Nucleus accumbens (tissue), 56 donors: ENCODE measurements at places on chromosomes 13 and 19.

DNA sequence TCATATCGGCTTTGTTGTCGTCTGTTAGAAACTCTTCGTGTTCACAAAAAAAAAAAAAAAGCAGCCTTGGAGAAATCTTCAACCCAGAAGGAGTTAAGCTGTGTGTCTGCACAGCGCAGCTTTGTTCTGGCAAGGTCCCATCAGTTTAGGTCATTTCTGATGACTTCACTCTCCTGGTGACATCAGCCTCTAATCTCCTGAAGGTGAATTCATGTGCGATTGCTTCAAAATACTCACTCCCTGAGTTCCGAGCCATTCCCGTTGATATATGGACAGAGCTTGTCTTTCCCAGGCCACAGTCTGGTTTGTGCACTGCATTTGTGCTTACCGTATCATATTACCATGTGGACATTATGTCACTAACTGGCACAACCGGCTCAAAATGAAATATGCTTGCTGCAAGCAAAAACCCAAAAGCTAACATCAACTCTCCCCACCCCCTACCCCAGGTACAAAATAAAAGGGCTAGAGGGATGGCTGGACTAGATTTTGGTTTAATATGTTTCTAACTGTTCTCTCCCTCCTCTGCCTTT, 342.4 kb downstream of the KCNRG start:
- DNase-seq = no peak

DNA sequence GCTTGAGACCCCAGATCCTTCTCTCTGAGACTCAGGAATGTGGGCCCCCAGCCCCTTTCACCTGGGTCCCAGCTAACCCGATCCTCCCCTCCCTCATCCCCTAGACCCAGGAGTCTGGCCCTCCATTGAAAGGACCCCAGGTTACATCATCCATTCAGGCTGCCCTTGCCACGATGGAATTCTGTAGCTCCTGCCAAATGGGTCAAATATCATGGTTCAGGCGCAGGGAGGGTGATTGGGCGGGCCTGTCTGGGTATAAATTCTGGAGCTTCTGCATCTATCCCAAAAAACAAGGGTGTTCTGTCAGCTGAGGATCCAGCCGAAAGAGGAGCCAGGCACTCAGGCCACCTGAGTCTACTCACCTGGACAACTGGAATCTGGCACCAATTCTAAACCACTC, 463 bp downstream of the FGF21 start:
- no peak for DNase-seq

GRCh38 chr13:111034811-111035210, 80.3 kb upstream of the ARHGEF7 start:
- DNase-seq = no peak

DNA sequence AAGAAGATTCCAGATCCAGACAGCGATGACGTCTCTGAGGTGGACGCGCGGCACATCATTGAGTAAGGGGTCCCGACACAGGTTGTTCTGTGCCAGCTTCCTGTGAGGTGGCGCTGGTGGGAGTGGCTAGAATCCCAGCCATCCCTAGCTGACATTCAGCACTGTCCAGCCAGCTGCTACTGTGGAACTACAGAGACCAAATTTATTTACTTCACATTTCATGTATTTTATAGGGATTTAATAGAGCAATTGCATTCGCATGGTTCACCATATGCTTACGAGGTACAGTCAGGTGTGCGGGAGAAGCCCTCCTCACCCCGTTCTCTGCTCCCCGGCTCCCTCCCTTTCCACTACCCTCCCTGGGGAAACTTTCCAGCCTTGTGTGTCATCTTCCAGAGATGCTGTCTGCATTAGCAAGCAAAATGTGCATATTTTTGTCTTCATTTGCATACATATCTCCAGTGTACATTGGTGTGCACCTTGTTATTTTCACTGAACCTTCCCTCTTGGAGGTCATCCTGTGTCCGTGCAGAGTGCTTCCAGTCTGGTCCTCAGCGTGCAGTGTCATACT, 47.2 kb downstream of the SMARCA4 start:
- no peak for DNase-seq

DNA sequence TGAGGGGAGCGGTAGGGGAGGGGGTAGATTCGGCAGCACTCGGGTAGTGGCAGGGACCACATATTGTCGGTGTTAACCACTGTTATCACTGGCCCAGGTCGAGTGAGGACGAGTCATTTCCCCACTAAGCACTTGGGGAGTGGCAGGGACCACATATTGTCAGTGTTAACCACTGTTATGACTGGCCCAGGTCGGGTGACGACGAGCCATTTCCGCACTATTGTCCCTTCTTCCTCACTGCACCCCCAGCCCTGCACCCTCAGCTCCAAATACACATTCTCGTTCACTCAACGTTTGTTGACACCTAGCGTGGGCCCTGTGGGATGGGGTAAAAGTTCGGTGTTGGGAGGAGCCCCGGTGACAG, 467 bp upstream of the CLN5 start:
- DNase-seq = no peak

GRCh38 chr19:30053558-30053957, 111.5 kb downstream of the URI1 start:
- no peak for DNase-seq

GRCh38 chr13:44617648-44618047, 41.5 kb upstream of the TSC22D1 start:
- no peak for DNase-seq

- no peak for DNase-seq
Observed at GRCh38 chr19:41774515-41774980, 19.2 kb downstream of the CEACAM6 start.
